ENCODE measurements at places on chromosomes 2 and 18.

DNA sequence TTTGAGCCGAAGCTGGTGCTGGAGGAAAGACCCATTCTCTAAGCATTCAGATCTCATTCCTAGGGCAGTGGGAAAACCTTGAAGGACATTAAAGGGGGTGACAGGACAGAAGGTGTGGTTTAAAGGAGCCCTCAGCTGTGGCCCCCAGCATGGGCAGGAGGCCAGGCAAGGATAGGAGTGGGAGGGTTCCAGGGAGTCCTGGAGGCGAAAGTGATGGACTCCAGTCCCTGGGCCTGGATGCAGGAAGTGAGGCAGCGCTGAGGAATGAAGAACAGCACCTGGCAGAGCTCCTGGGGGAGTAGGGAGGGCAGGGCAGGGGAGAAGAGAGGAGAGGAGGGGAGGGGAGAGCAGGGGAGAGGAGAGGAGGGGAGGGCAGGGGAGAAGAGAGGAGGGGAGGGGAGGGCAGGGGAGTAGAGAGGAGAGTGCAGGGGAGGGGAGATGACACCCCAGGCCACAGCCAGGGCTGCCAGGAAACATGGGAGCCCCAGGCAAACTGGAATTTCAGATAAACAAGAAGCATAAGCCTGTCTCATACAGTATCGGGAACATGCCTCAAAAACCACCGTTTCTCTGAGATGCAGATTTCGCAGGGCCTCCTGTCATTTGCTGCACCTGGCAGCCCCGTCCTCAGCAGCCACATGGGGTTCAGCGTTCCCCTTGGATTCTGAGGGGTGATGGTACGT lies 5.7 kb downstream of the RAMP1 start:
- no peak for DNase-seq

- DNase-seq, result no peak
Measured at GRCh38 chr18:604771-605170, 8.0 kb downstream of the CLUL1 start.

- no peak for DNase-seq
Measured at GRCh38 chr2:168470320-168471162, 14.5 kb downstream of the CERS6 start.

DNA sequence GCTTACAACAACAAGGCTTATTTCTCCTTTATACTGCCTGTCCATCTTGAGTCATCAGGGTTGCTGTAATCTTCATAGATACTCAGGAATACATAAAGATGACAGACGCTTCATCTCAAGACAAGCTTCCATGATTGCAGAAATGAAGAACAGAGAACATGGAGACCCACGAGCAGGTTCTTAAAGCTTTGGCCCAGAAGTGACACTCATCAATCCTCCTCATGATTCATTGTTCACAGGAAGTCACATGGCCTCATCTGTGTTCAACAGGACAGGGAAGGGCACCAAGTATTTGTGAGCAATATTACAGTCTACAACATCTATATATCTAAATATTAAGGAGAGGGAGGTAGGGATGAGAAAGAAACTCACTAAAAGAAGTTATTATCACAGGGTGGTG lies 36.5 kb upstream of the PGAP1 start:
- DNase-seq, result no peak

DNA sequence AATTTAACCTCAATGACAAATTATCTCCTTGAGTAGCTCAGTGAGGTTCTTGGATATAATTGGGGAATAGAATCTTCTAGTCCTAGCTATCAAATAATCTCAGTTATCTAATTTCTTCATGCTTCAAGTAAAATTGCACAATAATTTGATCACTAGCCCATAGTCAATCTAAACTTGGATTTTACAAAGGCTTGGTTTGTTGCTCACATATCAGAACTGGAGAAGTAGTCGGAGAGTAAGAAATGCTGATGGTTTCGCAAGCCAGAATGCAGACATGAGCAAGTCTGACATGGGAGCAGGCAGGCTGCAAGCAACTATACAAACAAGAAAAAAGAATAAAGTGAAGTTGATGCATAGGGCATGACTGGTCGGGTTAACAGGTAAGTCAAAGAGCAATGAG lies 11.7 kb upstream of the PDE11A start:
- no peak for DNase-seq

GRCh38 chr2:103401621-103402020 lies 639.8 kb downstream of the TMEM182 start:
- no peak for DNase-seq

- DNase-seq, result no peak
Measured at GRCh38 chr18:13445241-13445897, 226.8 kb downstream of the LDLRAD4 start.

- DNase-seq, result no peak
Measured at GRCh38 chr2:217831306-217831705, 171.5 kb downstream of the TNS1 start.

DNA sequence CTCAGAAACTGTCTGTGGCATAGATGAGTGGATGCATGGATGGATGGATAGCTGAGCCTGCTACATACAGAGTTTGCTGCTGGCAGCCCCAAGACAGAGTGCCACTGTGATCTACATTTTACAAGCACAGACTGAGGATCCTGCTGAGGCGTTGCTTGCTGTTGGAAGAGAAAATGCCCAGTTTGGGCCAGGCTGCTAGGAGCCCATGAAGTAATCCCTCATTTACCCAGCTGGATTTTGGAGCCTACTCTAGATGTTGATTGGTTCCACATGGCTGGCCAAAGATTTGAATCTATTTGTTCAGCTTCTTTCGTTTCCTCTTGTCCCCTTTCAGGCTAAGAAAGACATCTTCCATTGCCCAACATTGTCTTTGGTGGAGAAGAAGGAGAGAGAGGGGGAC lies 261.3 kb downstream of the CLIP4 start:
- DNase-seq, result no peak

DNA sequence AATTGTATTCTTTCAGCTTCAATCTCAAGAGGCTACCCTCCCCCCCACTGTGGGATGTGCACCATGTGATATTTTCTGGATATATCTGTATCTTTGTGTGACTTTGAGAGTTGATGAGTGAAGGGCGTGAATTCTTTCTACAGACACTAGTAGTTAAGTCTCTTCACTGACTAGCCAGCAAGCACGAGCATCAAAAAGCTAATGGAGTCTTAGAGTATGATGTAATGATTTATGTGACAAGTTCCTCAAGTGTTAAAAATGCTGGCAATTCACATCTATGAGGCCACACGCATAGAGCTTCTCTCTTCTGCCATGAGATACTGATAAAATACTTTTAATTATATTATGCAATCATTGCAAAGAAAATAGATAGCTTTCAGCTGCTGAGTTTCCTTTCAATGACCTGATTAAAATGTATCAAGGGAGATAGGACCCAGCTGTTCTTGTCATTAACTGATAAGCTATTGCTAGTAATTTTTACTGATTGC lies 304.8 kb downstream of the TRIB2 start:
- no peak for DNase-seq

GRCh38 chr2:46305767-46306166 lies 8.6 kb downstream of the EPAS1 start:
- no peak for DNase-seq

DNA sequence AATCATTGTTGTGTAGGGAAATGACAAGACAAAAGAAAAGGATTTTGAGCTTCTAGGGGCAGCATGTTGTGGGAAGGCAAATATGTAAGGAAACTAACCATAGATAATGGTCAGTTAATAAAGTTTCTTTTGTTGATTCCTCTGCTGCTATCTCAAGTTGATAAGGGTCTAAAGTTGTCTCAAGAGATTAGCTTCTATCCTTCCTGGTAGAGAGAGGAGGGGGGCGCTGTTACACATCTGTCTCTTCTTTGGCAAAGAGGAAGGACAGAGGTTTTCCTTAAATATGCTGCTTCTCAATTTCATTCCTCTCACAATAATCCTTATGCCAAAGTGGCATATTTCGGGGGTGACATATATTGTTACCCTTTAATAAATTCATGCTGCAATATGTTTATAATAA lies 944.0 kb downstream of the DPP10 start:
- DNase-seq, result no peak

- DNase-seq, result no peak
Measured at GRCh38 chr2:8144785-8145184, 537.1 kb upstream of the ID2 start.

DNA sequence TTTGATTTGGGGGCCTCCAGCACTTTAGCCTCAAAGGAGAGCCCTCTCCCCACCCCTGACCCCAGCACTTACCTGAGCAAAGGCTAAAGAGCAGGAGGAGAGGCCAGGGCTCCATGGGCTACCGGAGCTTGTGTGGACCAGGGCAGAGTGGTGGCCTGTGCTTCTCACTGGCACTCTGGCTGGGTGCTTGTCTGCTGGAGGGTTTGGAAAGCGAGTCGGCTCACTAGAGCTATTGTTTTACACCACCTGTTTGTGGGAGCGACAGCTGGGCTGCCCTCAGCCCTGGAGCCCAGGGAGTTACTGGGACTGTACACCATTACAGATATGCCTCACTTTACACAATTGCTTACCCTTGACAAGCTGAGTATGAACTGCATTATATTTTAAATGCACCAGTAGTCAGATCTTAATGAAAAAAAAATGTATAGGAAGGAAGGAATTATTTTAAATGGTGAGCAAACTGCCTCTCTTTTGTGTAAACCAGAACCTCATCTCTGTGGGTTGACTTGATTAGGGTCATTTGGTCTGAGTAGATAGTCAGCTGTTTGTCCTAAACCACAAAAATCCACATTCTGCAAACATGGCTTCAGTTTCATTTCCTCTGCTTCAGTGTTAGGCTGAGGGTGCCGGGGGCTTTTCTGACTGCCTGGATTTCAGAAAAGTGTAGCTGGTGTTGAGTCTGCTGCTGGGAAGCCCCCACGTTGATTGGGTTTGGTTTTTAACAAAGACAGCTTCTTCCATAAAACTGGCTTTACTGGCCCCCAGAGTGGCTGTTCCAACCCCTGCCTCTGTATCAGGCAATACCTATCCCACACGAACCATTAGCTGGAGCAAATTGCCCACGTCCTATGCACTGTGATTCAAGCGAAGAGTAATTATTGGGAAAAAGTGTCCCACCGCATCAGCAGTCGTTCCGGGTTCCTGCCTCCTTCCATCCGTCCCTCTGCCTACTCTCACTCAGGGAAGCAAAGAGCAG lies at the start of gene CHRNA1:
TSS of gene CHRNA1 (minus strand) at position 193 of the 976 bp plus-strand sequence. CDS start at position 115, 78 bp downstream.
- DNase-seq, result no peak

DNA sequence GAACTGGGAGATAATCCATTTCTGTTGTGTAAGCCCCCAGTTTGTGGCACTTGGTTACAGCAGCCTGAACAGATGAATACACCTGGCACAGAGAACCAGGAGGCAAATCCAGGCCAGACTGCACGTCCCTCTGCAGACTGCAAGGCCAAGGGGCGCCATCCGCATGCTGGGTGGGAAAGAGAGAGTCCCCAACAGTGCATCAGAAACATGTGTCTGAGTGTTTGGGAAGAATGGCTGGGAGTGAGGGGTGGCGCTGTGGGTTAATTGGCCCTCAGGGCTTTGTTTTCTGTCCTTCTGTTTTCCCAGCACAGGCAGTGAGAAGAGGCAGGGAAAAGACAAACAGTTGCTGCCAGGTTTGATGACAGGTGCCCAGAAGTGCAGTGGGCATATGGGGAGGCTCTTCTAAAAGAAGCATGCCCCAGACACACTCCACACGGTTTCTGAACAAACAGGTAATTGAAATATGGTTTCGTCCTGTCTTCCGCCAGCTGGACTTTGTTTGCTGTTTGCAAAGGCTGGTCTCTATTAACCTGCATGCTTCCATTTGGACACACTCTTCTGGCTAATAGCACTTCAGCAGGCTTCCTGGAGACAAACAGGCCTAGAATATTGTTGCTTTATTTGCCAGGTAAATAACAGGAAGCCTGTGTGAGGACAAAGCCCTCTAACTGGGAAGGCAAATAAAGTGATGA lies 43.4 kb upstream of the SEC11C start:
- DNase-seq, result no peak

DNA sequence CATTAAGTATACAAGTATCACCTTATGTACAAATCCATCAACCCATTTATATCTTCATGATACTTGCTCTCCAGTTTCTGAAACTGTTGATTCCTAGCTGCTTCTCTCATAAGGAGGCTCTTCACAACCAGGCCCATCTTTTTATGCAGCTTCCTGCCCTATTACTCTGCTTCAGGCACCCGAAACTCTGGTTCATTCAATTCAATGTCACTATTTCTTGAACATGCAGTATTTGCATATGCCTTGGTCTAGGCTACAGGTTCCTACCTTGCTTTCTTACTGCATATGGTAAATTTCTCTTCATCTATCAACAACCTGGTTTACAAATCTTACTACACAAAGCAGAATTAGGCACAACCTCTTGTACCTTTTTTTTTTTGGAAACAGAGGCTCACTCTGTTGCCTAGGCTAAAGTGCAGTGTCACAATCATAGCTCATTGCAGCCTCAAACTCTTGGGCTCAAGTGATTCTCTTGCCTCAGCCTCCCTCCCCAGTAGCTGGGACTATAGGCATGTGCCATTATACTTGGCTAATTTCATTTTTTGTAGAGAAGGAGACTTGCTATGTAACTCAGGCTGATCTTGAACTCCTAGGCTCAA lies 2.7 kb upstream of the CDKL4 start:
- no peak for DNase-seq

- DNase-seq, result no peak
Measured at GRCh38 chr2:106061611-106062349, 132.3 kb downstream of the UXS1 start.

DNA sequence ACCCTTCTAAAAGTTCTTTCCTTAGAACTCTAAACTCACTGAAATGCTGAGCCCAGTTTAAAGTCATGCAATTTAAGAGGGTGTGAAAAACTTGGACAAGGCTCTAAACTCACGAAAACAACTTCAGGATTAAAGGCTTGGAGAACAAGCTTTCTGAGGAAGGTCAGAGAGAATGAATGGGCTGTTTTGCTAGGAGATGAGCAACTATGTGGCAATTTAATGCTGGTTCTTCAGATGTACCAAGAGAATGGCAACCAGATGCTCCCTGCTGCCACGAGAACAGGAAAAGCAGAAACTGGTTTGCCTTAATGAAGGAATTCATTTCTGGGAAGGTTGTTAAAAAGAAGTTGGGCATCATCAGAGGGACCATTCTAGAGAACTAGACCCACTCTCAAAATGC lies 77.8 kb upstream of the PMAIP1 start:
- no peak for DNase-seq
